DMS153 (cell line): ENCODE measurements at places on chromosomes 1 and 21.

- no peak for DNase-seq
Observed at GRCh38 chr1:75125161-75125726, 8.9 kb upstream of the LHX8 start.

GRCh38 chr1:168623003-168623828 lies 46.8 kb downstream of the XCL1 start:
- DNase-seq: no peak

- DNase-seq: no peak
Observed at GRCh38 chr1:11585389-11585788, 68.8 kb downstream of the FBXO2 start.

GRCh38 chr1:27992276-27992675 lies 32.5 kb downstream of the XKR8 start:
- DNase-seq: no peak

DNA sequence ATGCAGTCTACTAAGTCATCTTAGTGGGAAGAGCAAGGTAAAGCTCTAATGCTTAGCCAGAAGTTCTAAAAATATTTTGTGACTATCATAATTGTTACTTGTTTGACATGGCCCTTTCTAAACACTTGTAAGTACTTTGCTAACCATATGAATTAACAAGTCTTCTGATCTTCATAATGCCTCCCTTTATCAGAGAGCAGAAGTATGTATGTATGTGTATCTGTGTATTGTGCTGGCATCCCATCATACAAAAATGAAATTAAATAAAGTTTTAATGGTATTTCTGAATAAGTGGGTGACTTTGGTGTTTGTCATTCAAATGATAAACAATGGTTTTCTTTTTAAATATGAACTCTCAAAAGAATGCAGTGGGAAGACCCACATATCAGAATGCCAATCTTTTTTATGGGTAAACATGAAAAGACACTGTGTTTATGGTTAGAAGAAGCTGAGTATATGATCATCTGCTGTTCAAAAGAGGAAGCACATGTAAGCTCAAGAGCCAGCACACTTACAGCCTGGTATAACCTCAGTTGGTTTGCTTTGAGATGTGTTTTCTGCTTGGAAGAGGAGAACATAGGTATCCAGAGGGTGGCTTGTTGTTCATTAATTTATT lies 159.6 kb downstream of the CLEC20A start:
- no peak for DNase-seq

- no peak for DNase-seq
Observed at GRCh38 chr21:39040494-39041110, 142.6 kb downstream of the PSMG1 start.

GRCh38 chr21:37292041-37292440 lies 24.9 kb upstream of the VPS26C start:
- DNase-seq: no peak

DNA sequence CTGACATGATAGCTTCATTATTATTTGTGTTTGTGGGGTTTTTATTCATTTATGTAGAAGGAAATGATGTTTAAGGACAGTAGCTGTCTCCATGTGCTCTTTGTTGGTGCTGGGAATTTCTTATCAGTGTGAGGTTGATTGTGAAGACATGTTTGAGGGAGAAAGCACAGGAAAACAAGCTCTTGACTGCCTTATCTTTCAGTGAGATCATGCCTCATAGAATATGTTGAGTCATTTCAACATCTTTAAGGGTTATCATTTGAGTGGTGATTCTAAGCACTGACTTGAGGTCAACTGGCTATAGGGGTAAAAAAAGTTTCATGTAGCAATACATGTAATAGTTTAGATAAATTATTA lies 405.1 kb upstream of the ADAMTS5 start:
- DNase-seq: no peak

DNA sequence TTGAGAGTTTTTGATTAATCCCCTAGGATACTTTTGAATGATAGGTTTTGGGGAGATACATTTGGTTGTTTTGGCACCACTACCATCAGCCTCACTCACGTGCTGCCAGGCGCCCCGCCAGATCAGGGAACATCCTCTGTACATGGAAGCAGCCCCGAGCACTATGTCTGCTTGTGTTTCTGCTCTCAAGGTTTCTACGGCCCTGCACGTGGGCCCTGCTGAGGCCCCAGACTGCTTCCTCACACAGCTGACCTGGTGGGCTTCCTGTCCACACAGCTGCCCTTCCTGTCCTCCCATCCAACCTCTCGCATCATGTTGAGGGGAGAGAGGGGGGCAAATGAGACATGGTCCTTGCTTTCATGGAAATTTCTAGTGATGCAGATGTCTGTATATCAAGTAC lies 20.0 kb downstream of the ADARB1 start:
- no peak for DNase-seq

GRCh38 chr1:209835782-209836298 lies 8.1 kb downstream of the UTP25 start:
- no peak for DNase-seq

- DNase-seq: no peak
Observed at GRCh38 chr1:85450832-85451231, 14.1 kb downstream of the DDAH1 start.

- no peak for DNase-seq
Observed at GRCh38 chr1:236110137-236110536, 32.2 kb upstream of the GPR137B start.

- no peak for DNase-seq
Observed at GRCh38 chr1:153610334-153610733, 2.6 kb downstream of the S100A16 start.

GRCh38 chr1:87599569-87599968 lies 270.9 kb downstream of the LMO4 start:
- DNase-seq: no peak

DNA sequence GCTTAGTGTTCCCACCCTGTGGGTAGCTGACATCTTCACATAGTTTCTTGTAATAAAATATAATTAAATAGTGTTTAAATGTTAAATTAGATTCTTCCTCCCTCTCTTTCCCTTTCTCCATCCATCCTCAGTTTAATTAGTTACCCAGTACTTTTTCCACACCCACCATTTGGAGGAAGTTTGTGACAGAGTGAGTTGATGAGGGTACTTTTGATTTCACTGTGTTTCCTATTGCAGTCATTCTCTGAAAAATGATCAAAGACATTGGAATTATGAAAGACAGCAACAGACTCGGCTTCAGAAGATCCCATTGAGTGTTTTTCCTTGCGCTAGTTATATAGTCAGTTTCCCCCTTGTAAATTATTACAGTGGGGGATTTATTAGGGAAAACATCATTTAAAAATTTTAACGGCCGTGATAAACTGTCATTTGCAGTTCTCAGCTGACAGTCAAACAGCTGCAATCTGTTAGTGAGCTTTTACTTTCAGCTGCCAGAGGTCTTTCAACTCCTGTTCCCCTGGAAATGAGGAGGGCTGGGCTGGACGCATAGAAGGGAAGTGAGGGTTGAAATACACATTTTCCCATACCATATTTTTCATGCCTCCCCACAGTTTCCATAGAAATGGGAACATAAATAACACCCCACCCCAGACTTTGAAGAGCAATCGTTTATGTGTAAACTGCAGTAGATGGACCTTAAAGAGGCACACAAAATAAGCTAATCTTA lies 61.3 kb upstream of the CACYBP start:
- DNase-seq: no peak

GRCh38 chr21:37220433-37220980 lies 46.6 kb downstream of the VPS26C start:
- peak; percentile 61 for DNase-seq

GRCh38 chr1:7753641-7754040 lies 17.5 kb upstream of the VAMP3 start:
- no peak for DNase-seq

GRCh38 chr1:184822267-184822666 lies 67.6 kb upstream of the EDEM3 start:
- DNase-seq: no peak

- no peak for DNase-seq
Observed at GRCh38 chr1:11938722-11939526, 4.4 kb downstream of the PLOD1 start.

DNA sequence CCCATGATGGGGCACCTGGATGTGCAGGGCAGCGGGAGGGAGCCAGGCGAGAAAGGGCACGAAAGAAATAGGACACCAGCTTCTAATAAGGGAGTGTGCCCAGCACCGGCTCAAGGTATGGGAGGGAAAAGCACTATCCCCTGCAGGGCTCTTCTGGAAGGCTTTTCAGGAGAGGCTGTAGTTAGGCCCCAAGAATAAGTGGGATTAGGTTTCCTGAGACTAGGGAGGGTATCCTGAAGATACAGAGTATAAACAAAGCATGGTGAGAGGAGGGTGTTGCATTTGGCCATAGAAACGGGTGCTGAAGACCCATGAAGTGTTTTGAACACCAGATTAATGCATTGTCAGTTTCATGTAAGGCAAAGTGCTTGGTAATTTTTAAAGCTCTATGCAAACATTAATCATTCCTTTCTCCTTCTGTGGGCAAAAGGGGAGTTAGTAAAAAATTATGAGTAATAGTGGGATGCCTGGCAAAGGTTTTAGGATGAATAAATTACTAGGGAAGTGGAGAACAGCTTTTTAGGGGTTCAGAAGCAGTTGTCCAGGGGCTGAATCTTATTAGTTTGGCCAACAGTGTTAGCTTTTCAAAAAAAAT lies 74.0 kb downstream of the SYT6 start:
- DNase-seq: no peak

DNA sequence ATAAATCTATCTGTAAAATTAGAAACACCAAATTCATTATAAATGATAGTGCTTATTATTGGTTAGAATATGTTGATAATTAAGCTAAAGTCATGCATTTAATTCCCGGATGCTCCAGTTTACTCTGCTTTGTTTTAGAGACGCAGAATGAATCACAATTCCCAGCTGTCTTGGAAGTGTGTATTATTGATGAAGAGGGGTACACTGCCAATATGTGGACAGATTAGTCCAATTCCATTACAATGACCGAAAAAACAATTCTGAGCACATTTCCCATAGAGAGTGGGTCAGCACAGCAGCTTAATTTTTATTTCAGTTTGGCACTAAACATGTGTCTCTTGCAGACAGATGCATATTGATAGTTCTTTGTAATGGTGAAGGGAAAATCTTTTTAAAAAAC lies 146.7 kb downstream of the KCNT2 start:
- DNase-seq: no peak

DNA sequence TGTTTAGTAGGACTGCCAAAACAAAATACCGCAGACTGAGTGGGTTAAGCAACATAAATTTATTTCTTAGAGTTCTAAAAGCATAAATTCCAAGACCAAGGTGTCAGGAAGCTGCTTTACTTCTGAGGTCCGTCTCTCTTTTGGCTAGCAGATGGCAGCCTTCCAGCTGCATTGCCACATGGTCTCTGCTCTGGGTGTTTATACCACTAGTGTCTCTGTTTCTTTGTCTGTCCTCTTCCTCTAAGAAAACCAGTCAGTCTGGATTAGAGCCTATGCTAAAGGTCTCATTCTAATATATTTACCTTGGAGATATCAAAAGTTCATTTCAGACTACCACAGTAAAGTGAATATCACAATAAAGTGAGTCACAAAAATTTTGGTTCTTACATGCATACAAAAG lies 519.8 kb downstream of the COL11A1 start:
- DNase-seq: no peak

- peak; percentile 54 for DNase-seq
Observed at GRCh38 chr1:212699104-212699624, 476 bp downstream of the BATF3 start.

GRCh38 chr1:33152685-33153432 lies 29.0 kb downstream of the TRIM62 start:
- peak; percentile 99 for DNase-seq

DNA sequence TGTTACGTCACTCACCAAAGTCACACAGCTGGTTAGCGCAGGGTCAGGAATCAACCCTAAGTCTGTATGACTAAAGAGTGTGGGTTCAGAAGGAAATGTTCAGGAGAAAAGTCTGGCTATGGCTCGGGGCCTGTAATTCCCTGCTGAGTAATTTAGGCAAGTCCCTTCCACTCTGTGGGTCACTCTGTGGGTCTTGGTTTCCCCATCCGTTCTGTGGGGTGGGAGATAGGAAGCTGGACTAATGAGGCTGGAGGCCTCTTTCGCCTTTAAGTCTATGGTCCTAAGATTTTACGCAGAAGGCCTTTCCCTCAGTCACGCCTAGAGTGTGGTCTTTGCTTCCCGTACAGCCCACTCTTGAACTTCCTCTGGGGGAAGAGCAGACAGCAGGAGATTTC lies 14.3 kb upstream of the MED18 start:
- no peak for DNase-seq

- DNase-seq: peak; percentile 46
Observed at GRCh38 chr1:42035205-42035829, 116.6 kb upstream of the HIVEP3 start.

- DNase-seq: no peak
Observed at GRCh38 chr1:24540906-24541710, 14.8 kb upstream of the NCMAP start.
